Iris pigment epithelial cell (primary cell): ENCODE measurements at places on chromosomes 1 and 21.

- DNase-seq = no peak
Observed at GRCh38 chr1:31957701-31958674, 19.8 kb upstream of the PTP4A2 start.

DNA sequence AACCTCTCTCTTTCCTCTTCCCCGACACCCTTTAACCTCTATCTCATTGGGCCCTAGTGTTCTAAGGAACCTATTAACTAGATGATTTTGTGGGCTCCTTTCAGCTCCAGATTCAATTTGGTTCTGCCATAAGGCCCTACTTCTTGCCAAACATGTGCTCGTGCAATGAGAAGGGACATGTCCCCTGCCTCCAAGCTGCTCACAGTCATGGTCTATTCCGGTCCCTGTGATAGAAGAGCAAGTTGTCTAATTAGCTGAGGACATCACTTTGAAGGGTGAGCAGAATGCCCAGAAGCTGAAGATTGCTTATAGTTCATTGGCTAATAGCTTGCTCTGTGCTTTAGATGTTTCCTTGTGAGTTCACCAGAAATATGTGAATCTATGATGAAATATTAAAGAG lies 76.2 kb downstream of the ZNF648 start:
- DNase-seq = no peak

DNA sequence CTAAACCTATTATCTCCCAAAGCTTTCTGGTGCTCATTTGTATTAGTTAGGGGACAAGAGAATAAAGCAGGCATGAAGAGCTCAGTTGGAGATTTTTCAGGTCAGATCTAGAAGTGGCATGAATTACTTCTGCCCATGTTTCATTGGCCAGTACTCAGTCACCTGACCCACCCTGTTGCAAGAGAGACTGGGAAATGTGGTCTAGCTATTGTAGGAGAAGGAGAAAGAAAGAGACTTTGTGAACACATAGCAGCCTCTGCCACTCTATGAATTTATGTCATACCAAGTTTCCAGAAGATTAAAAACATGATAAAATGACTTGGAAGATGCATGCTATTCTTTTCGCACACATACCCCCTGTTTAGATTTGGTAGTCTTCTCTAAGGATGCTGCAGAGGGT lies 302.3 kb upstream of the RUNX1 start:
- DNase-seq = no peak

- no peak for DNase-seq
Observed at GRCh38 chr1:228013131-228013934, 6.5 kb downstream of the WNT3A start.

GRCh38 chr1:42937141-42937696 lies 21.4 kb downstream of the SLC2A1 start:
- peak; percentile 88 for DNase-seq

DNA sequence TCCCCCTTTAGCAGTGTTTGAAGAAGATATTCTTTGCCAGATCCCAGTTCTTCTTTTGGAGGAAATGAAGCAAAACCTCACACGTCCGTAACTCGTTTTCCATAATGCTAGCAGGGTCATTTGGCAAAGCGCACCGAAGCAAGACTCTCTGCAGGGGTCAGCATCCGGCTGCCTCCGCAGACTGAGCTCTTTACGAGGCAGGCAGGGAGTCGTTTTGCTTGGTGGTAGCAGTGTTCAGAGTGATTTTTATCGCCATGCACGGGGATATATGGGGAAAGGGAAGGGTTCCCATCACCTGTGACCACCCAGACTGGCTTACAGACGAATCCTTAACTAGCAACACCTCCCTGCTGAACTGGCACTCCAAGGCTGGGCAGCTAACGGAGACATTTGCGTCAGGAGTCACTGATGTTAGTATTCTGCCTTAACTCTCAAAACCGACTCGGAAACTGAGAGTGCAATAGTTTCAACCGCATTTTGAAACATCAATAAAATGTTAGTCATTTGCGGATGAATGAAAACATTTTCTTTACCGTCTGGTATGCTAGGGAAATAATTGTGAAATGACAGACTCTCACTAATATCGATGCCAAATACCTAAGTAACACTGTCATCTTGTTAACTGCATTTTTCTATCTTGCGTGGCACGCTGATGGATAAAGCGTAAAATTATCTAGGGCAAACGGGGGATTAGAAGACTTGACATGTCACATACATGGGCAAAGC lies 2.2 kb upstream of the NEGR1 start:
- DNase-seq = peak; percentile 96

- DNase-seq = peak; percentile 79
Observed at GRCh38 chr1:173113015-173113741, 62.4 kb upstream of the TNFSF18 start.

DNA sequence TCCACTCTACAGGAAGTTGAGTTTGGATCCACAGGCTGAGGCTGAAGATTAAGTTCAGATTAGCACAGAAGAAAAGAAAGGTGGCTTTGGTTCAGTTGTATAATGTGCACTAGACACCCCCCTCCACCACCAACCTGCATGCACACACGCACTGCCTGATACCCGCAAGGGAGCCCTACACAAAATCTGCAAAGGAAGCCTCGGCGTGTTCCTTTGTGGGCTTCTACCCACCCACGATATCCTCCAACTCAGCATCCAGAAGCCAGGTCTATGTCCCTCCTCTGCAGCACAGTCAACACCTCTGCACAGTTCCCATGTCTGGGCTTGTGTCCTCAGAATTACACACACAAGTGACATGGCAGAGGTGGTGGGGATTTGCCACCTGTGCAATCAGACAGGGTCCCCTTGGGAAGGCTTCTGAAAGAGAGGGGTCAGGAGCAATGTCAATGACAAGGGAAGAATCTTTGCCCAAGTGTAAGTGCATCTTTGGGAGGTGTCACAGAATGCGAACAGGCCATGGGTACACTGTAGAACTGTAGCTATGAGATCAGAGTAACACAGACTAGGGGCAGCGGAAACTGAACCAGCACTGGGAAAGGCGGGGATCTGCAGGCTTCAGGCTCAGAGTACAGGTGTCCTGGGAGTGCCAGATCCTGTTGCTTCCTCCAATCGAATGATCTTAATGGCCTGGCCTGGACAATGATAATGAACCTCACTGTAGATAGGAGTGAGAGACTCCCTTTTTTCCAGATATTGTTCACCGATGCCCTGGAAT lies 148.6 kb upstream of the ETV3 start:
- no peak for DNase-seq

DNA sequence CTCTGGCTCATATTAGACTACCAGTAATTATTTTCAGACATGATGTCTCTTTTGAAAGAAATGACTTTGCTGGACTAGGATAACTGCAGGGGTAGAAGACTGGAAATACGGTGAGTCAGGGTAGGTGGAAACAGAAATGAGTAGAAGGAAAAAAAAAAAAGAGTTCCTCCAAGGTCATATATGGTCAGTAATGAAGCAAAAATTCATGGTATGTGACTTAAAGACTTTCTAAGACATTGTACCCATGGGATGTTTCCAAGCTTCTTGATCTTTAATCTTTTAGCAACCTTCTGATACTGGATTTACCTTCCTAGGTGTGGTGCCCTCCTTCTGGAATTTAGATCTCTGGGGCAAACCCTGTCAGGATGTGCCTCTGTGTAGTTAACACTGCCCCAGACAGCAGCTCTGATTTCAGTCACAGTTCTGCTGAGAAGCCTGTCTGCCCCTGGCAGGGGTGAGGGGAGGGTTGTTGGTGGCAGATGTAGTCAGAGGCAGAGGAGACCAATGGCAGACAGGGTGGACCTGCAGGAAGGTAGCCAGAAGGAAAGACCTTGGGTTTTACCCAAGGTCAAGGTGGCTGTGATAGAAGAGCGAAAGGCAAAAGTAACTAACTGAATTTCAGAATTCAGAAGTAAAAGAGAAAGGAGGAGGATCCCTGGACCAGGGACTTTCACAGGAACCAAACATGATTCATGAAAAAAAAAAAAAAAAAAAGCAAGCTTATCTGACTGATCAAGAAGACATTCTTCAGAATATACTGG lies 44.1 kb upstream of the BCL10 start:
- DNase-seq = peak; percentile 88

DNA sequence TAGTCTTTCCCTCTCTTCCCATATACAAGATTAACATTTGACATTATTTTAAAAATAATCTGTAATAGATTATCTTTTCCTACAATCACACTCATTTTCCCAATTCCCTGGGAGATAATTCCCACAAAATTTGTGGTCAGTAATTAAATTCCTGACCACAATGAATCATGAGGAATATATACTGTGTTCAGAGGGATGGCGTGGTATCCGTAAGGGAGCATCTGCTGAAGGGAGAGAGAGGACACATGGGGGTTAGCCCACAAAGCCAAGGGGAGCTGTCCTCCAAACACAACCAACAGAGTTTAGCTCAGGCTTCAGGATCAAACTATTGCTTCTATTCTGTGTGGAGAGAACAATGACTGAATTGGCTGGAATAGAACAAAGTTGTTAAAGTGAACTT lies 57.1 kb upstream of the PPP2R5A start:
- no peak for DNase-seq

DNA sequence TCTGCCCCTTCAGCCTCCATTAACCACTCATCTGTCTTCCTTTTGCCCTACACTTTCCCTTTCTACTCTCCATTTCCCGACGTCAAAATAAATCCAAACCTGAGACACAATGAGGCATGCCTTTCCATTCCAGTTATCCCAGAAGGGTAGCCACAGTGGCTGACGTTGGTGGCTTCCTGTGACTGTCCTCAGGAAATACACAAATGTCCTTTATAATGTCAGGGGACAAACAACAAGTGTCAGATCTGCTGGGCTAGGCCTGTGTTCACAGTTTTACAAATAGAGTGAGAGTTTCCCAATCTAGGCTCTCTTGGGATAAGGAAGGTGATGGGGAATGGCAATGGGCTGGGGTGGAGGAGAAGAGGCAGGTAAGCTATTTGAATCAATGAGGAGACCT lies 135.3 kb downstream of the BRINP2 start:
- DNase-seq = no peak

GRCh38 chr21:38202811-38203210 lies 54.0 kb upstream of the KCNJ15 start:
- no peak for DNase-seq

GRCh38 chr1:19262047-19262446 lies 10.4 kb downstream of the MRTO4 start:
- no peak for DNase-seq

- no peak for DNase-seq
Observed at GRCh38 chr21:16358784-16359183, 629.0 kb downstream of the USP25 start.

GRCh38 chr1:25683177-25683576 lies 66.6 kb downstream of the MAN1C1 start:
- DNase-seq = no peak

- peak; percentile 100 for DNase-seq
Observed at GRCh38 chr1:209884665-209885117, 53.3 kb upstream of the SYT14 start.

- DNase-seq = no peak
Observed at GRCh38 chr1:211729238-211729637, 53.8 kb upstream of the NEK2 start.

DNA sequence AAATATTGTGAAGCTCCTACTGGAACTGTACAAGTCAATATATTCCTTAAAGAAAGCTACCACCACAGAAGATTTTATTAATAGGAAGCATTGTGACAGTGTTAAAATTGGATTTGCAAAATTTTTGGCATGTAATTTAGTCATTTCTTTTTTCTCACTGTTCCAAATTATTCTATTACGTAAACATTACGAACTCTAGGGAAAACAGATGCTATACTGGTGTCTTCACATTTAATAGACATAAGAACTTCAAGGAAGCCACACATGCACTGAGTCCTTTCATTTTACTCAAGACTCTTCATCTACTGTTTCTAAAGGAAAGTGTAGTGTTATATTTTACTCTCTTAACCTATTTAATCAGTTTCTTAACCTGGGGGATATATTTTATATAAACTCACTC lies 135.4 kb downstream of the HMCN1 start:
- DNase-seq = no peak

- peak; percentile 85 for DNase-seq
Observed at GRCh38 chr1:65478379-65479026, 58.0 kb downstream of the LEPR start.

- peak; percentile 65 for DNase-seq
Observed at GRCh38 chr1:9455487-9456234, 83.6 kb upstream of the SLC25A33 start.

DNA sequence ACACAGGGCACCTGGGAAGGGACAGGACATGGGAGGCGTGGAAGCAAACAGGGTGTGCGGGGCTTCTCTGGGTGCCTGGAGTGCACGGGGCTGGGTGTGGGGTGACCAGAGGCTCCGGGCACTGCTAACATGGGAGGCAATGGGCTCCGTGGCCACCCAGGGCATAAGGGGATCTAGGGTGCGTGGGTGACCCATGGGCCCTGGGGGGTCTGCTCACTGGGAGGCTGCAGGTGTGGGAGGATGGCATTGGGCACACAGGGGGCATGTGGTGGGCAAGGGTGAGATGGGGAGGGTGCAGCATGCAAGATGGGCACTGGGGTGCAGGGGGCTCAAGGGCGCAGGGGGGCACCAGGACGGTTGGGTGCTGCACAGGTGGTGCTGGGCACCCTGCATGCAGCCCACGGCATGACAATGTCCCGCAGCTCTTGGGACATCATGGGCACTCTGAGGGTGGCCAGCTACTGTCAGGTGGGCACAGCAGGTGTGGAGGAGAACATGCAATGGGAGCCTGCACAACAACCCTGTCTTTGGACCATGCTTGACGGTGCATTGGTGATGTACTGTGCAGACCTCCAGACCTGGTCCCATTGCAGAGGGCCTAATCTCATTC lies 15.1 kb downstream of the TRIM11 start:
- DNase-seq = no peak

DNA sequence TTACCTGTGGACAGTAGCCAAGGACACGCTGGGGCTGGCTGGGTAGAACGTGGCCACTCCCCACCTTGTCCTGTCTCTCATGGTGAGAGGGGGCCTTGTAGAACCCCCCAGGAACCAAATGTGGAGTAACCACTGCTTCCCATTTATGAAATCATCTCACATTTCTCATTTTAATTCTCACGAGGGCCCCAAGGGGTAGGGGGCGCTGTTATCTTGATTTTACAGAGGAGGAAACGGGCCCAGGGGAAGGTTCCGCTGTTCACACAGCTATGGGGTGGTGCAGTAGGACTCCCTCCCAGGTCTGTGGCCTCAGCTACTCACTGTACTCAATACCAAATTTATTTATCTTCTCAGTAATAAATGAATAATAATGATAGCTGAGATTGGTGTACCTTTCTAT lies 5.5 kb downstream of the SMPDL3B start:
- peak; percentile 24 for DNase-seq

- DNase-seq = peak; percentile 91
Observed at GRCh38 chr1:221487781-221488524, 253.9 kb downstream of the DUSP10 start.
